ENCODE measurements at places on chromosomes 2 and 18. TPM values are rescaled to one million over a fixed set of nuclear protein-coding genes. Genes with fewer than 3 reads are reported as not detected.

The PRKAG3 gene
- total RNA-seq: not detected

- DNase-seq: no peak
Measured at GRCh38 chr18:10371165-10371564, 83.3 kb upstream of the APCDD1 start.

DNA sequence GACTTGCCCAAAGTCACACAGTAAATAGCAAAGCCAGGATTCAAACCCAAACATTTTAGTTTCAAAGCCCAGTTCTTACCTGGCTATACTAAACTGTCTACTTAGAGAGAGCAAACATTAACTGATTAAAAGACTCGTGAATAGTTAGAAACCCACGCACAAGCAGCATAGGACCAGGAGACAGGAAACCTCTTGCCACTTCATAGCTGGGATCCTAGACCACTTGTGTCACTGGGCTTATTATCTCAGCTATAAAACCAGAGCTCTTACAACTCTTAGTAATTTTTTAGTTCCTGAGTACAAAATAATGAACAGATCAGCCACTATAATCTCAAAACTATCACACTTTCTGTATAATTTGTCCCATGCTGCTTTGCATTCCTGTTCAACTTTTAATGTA lies 2.4 kb upstream of the AAK1 start:
- no peak for DNase-seq

The C1QL2 gene
- not detected for total RNA-seq

GRCh38 chr2:20434588-20435294 lies 12.1 kb upstream of the RHOB start:
- no peak for DNase-seq

The NT5DC4 gene
- total RNA-seq: not detected

The ITGA6 gene
- total RNA-seq: 44.4 TPM

GRCh38 chr2:138122891-138123290 lies 158.6 kb downstream of the HNMT start:
- DNase-seq: no peak

The DSG1 gene
- total RNA-seq: 0.89 TPM

GRCh38 chr2:58081000-58081399 lies 34.4 kb downstream of the VRK2 start:
- DNase-seq: no peak

The ANKRD36 gene
- 5.3 TPM for total RNA-seq

GRCh38 chr2:145116834-145117725 lies 597.2 kb upstream of the ZEB2 start:
- DNase-seq: no peak

- DNase-seq: no peak
Measured at GRCh38 chr18:75218065-75218923, 7.7 kb downstream of the TSHZ1 start.

DNA sequence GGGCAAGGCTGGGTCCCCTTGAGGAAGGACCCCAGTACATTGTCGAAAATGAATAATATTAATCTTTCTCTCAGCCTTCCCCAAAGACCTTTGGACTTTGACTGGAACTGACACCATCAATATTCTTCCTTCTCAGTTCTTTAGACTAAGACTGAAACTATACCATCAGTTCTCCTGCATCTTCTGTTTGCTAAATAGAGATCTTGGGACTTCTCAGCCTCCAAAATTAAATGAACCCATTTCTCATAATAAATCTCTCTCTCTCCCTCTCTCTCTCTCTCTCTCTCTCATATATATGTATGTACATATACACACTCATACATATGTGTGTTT lies 39.7 kb upstream of the VRK2 start:
- no peak for DNase-seq

The DSEL gene
- 1.7 TPM for total RNA-seq

The REG3A gene
- not detected for total RNA-seq

The EIF2AK2 gene
- total RNA-seq: 17.5 TPM

The DLGAP1 gene
- 0.08 TPM for total RNA-seq

GRCh38 chr2:28096421-28096820 lies 205.9 kb downstream of the BABAM2 start:
- no peak for DNase-seq

DNA sequence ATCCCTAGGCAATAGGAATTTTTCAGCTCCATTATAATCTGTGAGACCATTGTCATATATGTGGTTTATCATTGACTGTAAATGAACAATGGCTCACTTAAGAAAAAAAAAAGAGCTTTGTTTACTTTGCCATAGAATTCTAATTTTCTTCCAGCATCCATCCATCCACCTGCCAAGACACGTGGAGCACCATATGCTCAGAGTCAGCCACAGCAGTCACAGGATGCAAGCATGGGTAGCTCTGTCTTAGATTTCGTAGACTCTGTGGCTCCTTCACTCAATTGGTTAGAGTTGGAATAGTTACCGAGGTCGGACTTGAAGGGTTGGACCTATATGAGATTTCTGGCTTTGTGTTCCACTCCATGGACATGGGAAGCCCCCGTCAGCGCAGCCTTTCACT lies 75.6 kb downstream of the COA5 start:
- no peak for DNase-seq

- no peak for DNase-seq
Measured at GRCh38 chr2:120472891-120473309, 127.0 kb downstream of the INHBB start.

The PROKR1 gene
- total RNA-seq: not detected

DNA sequence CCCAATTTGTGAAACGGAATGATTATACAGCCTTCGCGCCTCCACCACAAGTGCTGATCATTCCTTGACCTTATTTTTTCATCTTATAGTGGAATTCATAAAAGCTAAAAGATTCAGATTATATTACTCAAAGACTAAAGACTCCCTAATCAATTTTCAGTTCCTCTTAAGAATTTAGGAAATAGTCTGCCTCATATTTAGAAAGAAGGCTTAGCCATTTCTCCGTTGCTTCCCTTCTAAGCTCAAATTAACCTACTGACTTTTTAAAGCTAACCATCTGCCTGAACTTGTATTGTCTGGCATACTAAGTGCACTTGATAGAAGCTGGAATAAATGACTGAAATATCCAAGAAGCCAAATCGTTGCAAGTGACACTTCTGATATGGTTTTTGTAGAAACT lies 44.7 kb downstream of the HNRNPLL start:
- no peak for DNase-seq

GRCh38 chr2:9944330-9944758 lies 7.1 kb upstream of the GRHL1 start:
- no peak for DNase-seq

DNA sequence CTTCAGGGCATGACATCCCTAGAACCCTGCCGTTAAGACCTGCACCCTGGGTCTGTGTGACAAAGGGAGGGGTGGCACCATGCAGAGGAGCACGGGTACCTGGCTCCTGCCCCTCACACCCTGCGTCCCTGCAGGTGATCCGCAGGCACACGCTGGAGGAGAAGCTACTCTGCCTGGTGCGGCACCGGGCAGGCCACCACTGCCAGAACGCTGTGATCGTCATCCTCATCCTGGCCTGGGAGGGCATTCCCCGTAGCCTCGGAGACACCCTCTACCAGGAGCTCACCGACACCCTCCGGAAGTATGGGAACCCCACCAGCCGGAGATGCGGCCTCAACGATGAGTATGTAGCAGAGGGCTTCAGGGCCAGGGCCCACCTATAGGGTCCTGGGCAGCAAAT lies 60.0 kb downstream of the BOLA3 start:
- no peak for DNase-seq

DNA sequence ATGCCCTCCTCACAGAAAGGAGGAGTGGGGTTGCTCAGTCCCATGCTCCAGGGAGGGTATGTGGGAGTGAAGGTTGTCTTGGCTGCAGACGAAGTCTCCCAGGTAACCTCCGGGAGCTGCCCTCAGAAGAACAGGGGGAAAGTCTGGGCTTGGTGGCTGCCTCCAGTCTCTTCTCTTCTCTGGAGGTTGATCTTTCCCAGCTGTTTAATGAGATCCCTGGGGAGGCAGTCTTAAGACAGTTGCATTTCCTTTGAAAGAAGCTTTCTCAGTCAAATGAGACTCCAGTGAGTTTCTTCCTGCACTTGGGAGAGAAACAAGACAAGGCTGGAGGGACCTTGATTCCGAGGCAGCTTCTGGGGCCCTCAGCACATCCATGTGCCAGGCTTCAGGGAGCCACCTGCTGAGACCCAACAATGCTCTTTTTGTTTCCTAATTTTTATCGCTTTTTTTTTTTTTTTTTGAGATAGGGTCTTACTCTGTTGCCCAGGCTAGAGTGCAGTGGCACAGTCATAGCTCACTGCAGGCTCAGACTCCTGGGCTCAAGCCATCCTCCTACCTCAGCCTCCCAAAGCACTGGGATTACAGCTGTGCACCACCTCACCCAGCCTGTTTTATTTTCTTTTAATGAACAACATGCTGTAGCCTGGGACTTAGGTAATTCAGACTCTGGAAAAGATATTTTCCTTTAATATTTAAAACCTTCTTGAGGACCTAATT lies 71.7 kb upstream of the TPO start:
- DNase-seq: no peak

The GYPC gene
- total RNA-seq: 111 TPM

DNA sequence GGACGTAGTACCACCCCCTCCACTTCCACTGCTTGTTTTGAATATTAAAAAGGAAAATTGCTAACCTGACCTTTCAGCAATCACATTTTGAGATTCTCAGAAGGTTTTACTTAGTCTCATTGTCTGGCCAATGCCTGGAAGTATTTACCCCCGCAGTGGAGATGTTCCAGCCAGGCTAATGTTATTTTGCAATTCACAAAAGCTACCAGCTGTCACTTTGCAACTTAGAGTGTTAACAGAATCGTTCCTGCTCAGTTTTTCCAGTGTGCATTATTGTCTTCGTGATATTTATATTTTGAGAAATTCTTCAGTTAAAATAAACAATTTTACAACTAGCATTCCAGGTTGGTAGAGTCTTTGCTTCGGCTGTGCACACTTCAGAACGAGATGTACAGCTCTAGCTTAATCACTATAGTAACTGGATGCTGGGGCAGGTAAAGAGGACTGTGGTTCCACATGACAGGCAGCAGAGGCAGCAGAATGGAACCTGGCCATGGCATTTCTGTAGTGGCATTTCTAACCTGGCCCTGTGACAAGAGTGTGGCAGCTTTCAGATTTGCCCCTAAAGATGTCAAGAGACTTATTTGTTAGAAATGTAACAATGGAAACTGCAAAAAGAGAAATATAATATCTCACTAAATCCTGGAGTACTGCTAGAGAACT lies 85.1 kb downstream of the DTNA start:
- DNase-seq: peak; percentile 41

GRCh38 chr2:193693758-193694157 lies 1499.0 kb upstream of the TMEFF2 start:
- DNase-seq: no peak

Measured in Right ventricle myocardium superior (tissue), 1 donor.